ENCODE measurements at places on chromosomes 4 and X. TPM values are rescaled to one million over a fixed set of nuclear protein-coding genes. Genes with fewer than 3 reads are reported as not detected.

DNA sequence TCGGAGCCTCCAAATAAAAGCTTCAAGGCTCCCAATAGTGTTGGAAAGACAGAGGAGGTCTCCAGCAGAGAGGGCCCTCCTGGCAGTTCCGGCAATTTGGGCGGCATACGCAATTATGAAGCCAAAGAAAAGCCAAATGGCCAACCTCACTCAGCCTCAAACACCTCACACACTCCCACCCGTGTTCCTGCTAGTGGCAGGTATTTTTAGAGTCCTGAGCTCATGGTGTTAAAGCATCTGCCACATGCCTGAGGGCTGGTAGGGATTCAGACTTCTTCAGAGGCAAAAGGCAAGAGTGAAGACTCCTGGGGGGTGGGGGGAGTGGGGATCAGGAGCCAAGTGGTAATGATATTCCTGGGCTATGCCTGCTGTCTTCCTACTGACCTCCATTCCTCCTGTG lies 7.4 kb downstream of the RAB33A start:
- DNase-seq = no peak

DNA sequence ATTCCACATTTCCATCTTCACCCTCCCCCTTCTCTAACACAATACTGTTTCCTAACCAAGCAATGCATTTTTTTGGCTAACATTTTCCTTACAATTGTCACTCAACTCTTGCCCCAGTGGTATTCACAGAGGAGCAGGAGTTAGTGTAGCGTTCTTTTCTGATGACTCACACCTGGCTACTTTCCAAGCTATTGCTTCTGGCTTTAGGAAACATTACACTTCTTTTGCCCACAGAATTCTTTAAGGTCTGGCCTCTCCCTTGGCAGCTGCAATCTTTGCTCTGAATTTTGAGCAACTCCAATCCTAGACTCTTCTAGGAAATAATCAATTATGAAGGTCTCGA lies 27.5 kb upstream of the PDGFC start:
- no peak for DNase-seq

DNA sequence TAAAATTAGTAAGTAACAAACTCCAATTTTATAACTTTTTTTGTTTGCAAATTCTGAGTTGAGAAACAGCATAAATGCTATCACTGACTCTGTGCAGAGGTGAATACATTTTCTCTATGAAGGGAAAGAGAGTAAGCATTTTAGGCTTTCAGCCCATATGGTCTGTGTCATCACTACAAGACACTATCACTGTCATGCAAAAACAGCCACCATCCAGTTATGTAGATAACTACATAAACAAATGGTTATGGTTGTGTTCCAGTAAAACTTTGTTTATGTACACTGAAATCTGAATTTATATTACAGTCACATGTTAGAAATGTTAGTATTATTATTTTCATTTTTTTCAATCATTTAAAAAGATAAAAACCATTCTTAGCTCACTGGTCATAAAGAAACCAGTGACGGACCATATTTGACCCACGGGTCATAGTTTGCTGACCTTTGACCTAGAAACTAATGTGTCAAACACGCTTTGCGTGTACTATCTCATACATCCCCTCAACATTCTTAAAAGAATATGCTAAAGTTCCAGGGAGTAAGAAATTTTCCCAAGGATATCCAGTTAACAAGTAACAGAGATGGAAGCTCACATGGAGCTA lies 29.1 kb downstream of the RASGEF1B start:
- DNase-seq = no peak

- DNase-seq = no peak
Measured at GRCh38 chrX:93319609-93320008, 353.8 kb downstream of the NAP1L3 start.

- no peak for DNase-seq
Measured at GRCh38 chr4:92232566-92232965, 71.2 kb upstream of the GRID2 start.

DNA sequence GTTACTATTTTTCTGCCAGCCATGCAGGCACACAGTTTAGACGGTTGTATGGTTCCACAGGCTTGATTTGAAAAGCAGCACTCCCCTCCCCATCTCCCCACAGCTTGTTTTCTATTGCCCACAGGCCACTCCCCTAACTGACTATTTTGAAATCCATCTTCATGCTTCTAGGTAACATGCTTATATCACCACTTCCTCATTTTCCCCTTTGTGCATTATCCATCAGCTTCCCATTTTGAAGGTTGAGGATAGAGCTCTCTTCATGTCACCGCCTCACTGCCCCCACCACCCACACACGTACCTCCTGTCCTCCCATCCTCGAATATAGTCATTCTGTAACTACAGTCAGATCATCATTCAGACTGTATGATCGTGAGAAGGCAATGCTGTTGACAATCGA lies 224.7 kb downstream of the MID1 start:
- DNase-seq = no peak

- no peak for DNase-seq
Measured at GRCh38 chr4:53576071-53576617, 15.1 kb downstream of the LNX1 start.

- no peak for DNase-seq
Measured at GRCh38 chr4:101952985-101953384, 162.5 kb downstream of the BANK1 start.

DNA sequence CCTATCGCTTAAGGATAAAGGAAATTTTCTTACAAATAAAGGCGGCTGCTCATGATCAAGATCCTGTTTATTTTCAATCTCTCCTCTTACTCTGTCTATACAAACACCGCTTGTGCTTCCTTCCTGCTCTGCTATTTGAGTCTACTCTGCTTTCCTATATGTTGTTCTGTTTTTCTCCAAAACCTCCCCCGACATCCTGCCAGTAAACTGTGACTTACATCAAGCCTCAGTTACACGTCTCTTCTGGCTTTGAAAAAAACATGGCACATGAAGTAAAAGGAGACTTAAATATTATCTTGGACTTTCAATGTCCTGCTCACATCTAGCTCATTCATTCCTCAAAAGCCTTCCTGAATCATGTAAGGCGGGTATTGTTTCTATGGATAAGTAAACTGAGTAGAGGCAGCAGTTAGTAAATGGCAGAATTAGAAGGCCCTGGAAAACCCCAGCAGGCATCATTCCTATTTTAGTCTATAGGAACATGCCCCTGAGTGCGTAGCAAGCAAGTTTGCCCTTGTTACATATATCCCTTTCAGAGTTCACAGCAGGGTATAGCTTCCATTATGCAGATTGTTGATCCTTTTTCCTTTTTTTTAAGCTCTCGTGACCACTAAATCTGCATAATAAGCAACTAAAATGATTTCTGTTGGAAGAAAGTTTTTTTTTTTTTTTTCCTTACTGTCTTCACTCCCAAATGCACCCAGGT lies 280.1 kb downstream of the RAPGEF2 start:
- DNase-seq = no peak

DNA sequence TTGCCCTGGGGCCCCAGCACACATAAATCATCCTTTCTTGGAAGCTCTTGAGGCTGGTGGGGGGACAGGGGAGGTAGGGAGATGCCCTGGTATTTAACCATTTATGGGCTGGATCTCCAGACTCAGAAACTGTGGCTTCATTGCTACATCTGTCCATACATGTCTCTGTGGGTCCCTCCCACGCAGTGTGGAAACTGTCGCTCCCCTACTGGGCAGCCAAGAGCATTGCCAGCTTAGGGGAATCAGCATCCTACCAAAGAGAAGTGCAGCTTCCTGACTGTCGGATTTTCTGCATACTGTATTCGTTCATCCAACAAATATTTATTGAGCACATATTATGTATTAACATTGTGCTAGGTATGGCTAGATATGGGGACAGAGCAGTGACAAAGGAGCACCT lies 3.7 kb downstream of the GRIPAP1 start:
- no peak for DNase-seq

- no peak for DNase-seq
Measured at GRCh38 chrX:133380711-133381619, 34.3 kb downstream of the GPC4 start.

- DNase-seq = no peak
Measured at GRCh38 chr4:145930592-145930991, 8.0 kb downstream of the ZNF827 start.

GRCh38 chrX:104565791-104566680 lies at the start of gene IL1RAPL2:
IL1RAPL2 (plus strand) TSS chrX:104566199.
- no peak for DNase-seq

DNA sequence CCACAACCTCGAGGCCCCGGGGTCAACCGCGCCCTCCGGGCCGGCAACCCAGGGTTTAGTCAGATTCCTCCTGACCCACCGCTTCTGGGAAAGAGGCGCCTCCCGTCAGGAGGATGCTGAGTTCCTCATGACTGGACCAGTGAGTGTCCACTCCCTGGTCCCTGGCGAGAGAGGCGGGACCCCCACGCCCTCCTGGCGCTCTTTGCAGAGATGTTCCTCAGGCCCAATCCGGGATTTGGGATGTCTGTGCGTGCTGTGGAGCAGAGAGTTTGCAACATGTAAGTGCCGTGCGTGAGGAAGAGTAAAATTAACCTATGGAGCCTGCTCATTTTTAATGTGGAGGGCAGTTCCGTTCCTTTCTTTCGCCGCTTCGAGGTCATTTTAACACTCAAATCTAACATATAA lies 824 bp upstream of the UGDH start:
- peak; percentile 19 for DNase-seq

DNA sequence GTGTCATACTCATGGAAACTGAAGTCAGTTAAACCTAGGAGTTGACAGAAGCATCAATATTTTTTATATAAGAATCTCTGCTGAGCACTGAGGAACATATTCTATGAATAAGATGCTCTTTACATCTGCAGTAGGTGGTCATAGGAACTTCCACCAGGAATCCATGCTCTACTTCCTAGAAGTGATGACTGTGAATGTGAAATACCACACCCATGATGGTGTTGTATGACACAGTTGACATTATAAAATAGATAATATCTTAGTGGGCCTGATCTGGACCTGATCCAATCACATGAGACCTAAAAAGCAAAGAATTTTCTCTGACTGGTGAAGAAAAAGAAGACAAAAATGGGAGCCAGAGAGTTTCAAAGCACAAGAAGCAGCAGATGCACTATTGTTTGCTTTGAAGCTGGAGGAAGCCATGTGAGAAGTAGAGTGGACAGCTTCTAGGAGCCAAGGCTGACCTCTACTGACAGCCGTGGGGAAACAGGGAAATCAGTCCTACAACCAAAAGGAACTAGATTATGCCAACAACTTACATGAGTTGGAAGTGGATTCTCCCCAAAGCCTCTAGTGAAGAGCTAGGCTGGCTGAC lies 68.6 kb upstream of the HS3ST1 start:
- no peak for DNase-seq

DNA sequence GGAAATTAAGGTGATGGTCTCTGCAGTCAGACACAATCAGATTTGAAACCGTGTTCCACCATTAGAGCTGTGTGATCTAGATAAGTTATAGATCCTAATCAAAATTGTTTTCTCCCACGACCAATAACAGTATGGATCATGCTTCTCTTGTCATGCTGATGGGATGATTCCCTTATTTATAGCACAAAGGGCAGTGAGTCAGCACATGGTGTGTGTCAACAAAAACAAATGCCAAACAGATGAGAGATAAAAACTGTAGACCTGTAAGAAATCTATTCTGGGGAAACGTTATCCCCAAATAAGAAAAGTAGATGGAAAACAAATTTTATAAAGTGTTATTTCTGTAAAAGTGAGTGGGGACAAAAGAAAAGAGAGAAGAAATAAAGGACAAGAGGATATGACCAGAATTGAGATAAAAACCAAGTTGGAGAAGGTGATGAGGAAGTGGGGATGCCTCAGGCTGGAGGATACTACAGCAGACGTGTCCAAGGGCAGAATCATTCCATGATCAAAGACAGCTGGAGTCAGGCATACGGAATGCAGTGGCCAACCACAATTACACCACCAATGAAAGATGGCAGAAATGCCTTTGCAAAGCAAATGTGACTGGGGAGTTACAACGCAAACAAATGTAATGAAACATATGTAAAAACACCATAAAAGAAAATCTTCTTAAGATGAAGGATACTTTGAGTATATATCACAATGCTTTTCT lies 377.8 kb upstream of the PRKX start:
- no peak for DNase-seq

DNA sequence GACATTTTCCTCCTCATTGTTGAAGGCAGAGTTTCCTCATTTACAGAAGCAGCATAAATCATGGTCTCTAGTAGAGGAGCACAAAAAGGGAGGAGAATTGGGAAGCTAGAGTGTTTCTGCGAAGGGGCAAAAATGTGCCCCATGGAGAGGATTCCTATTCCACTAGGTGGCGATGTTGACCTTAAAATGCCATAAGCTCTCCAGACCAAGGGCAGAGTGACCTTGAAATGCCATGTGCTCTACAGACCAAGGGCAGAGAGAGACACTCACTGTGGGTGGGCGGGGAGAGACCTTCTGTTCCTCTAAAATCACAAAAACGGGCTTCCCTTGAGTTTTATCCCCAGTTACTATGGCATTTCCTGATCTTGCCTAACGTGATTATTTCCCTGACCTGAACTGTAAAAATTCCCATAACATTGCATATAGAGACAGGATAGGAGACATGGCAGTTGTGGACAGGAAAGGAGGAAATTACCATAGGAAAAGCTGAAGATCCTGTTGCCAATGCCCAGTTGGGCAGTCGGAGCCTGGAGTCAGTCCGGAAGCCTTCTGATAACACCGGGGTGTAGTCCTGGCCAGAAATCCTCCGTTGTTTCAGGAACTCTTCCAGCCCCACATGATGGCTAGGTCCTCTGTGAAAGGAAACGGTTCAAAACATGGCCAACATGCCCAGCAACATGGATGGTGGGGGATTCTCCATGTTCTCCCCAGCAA lies 567.7 kb downstream of the MAGEB5 start:
- no peak for DNase-seq

DNA sequence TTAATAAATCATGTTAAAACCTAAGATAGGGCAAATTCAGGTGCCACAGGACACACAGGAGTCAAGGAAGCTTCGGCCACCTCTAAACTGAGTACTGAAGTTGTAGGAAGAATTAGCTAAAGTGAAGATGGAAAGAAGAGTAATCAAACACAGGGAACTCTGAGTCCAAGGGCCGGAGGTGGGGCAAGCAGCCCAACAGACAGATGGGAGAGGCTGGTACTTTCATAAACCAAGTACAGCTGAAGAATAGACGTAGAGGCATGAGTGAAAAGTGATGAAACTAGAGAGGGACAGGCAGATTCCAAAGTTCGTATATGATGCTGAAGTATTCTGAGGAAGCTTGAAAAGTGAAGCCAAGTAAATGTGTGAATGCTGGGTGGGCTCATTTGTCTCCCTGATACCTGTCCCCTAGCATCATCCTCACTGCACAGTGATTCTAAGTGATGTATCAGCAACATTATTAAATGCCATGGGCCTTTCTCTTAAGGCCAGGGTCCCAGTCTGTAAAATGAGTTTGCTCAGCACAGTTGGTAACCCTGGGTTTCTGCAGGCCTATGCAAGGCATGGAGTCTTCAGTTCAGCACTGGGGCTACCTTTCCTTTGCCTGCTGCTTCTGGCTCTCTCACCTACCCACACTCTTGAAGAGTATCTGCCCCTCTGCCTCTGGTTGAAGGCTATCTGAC lies 203.3 kb downstream of the NR3C2 start:
- DNase-seq = no peak

GRCh38 chr4:18213576-18214198 lies 192.1 kb upstream of the LCORL start:
- no peak for DNase-seq

- DNase-seq = no peak
Measured at GRCh38 chr4:112514647-112515197, 1.3 kb downstream of the NEUROG2 start.

Gene GSX2
- polyA plus RNA-seq = not detected

Gene GPR119
- polyA plus RNA-seq = not detected

Gene PABPC1L2A
- polyA plus RNA-seq = not detected

Gene TMEM150C
- 0.07 TPM for polyA plus RNA-seq

Gene DDX60
- 35.6 TPM for polyA plus RNA-seq

Gene LDB2
- polyA plus RNA-seq = not detected

Gene MORC4
- polyA plus RNA-seq = 9.4 TPM

Gene SLC30A9
- polyA plus RNA-seq = 30.6 TPM

Gene ADGRG2
- not detected for polyA plus RNA-seq

Gene TKTL2
- not detected for polyA plus RNA-seq

Gene POF1B
- 0.17 TPM for polyA plus RNA-seq
